ENCODE measurements at places on chromosomes 6 and 20.

- DNase-seq = no peak
Measured at GRCh38 chr6:156013155-156013554, 557.5 kb upstream of the NOX3 start.

GRCh38 chr6:70061546-70061945 is 195.2 kb downstream of the COL19A1 start:
- DNase-seq = no peak

- no peak for DNase-seq
Measured at GRCh38 chr6:105985098-105985815, 100.9 kb upstream of the PRDM1 start.

DNA sequence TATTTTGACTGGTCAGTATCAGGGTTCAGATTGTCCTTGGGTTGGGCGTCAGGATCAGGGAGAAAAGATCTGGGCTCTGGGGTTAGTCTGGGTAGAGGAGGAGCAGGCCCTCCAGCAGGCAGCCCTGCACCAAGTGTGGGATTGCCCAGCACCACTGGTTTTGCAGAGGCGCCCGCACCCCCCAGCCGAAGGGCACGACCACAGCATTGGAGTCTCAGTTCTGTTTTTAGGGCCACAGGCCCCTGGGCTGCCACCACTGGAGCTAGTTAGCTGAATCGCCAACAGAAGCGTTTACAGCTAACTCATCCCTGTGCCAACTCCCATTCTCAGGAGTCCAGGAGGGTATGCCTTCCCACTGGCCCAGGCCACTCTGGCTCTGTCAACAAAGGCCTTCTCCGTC is 84.2 kb downstream of the TCP11 start:
- DNase-seq = no peak

GRCh38 chr6:113461153-113461932 is 395.8 kb upstream of the MARCKS start:
- no peak for DNase-seq

GRCh38 chr20:40930561-40930960 is 98.1 kb upstream of the TOP1 start:
- DNase-seq = no peak

DNA sequence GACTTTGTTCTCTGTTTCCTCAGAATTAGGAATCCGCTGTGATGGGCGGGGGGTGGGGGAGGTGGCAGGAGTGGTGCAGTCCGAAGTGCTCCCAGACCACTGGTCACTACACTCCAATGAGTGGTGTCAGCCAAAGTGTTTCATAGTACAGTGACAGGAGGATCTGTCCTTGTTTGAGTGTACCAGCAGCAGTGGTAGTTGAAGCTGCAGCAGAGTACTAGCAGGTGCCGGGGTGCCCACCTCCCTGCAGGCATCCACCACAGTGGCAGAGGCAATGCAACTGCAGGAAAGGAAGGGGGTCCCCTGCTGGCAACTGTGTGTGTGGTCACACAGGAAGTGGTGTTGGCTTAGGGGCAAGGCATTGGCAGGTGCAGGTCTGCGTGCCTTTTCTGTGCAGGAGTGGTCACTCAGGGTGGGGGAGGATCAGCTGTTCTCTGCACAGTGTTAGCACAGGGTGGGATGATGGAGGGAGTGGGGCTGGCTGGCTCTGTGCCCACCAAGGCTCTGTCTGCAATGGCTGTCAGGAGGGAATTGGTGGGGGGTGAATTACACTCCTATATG is 9.7 kb downstream of the HLA-DOB start:
- DNase-seq = no peak

DNA sequence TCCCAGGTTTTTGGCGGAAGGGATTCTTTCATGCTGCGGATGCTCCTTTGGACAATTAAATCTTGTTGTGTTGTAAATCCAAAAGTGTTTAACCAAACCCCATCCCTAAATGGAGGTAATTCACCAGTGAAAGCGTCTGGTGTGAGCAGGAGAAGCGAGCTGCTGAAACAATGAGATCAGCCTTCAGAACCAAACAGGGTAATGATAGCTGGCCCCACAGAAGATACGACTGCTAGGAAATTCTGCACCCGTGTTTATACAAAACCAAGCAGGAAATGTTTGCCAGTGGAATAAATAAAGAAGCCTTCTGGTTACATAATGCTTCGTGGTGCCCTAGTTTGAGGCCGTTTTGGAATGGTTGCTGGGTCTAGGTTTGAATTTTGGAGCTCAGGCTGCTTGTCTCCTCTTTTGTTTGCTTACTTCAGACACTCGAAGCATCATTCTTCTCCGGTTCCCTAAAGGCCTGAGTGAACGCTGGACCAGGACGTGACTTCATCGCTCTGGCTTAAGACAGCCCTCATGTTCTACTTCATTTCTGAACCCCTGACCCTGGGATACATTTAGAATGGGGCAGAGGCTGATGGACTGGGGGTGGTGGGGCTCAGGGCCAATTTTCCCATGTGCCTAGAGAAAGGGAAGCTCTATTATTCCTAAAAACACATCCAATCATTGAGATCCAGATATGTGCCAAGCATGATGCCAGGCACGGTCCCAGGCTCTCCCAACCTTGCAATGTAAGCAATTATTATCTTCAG is 61.6 kb upstream of the JAG1 start:
- DNase-seq = no peak

DNA sequence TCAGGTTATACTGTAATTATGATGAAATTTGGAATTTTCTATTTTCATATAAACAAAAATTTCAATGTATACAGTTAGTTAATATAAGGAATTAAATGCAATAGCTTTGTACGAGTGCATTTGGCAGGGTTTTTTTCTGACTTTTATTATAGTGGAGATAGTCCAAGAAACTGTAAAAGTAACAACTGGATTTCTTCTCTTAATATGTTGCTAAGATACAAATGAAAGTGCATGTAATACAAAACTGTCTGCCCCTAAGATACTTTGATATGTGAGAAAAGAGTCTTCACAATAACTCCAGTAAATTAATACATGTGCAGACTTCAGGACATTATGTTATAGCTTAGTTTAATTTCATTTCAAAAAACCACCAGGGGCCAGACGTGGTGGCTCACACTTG is 721.4 kb downstream of the CBLN4 start:
- DNase-seq = no peak

- DNase-seq = no peak
Measured at GRCh38 chr20:49811825-49812506, 662 bp upstream of the SLC9A8 start.

- DNase-seq = peak; percentile 96
Measured at GRCh38 chr6:30719791-30720737, at the start of gene TUBB. TSS of gene TUBB (plus strand) at chr6:30720352. CDS start at chr6:30720507, 155 bp downstream.

- DNase-seq = no peak
Measured at GRCh38 chr20:3710011-3710466, 2.4 kb downstream of the SIGLEC1 start.

GRCh38 chr20:43963233-43963632 is 48.6 kb downstream of the TOX2 start:
- no peak for DNase-seq

DNA sequence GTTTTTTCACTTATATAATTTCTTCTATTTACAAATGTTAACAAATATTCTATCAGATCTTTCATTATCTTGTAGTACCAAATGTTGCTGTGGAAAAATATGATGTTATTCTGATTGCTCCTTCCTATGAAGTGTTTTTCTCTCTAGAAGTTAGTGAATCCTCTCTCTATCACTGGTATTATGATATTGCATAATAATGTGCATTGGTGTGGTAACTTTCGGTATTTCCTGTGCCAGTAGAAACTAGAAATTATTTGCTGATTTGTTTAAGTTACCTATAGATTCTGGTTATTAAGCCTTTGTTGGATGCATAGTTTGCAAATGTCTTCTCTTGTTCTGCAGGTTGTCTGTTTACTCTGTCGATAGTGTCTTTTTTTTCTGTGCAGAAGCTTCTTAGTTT is 342.5 kb downstream of the CENPW start:
- DNase-seq = no peak

DNA sequence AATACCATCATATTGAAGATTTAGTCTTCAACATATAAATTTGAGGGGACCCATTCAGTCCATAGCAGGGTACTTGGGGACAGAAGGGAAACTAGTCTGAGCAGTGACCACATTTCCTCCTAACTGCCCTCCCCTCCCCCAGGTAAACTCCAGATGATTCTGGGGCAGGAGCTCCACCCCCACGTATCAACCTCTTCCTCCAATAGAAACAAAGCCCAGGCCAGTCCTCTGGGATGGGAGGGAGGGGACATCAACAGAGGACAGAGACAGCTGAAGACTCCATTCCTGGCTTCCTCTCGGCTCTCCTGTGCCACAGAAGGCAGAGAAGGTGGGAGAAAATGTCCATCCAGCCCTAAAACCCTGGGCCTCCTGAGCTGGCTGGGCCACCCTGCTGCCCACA is 85.0 kb upstream of the TOP1 start:
- no peak for DNase-seq

DNA sequence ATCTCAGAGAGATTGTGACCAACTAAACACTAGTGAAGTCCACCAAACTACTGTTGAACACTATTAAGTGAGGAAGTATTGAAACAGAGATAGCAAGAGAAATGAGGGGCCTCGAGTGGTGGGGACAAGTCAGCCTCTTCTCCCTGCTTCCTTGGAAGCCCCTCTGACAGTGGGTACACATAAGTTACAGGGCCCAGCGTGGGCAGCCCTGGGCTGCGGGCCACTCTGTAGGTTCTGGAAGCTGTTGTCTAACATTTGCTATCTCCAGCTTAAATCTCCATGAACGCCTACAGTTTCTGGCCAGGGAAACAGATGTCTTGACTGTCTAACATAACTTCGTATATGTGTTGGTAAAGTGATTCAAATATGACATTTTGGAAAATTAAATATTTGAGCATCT is 71.4 kb downstream of the KLHL32 start:
- no peak for DNase-seq

DNA sequence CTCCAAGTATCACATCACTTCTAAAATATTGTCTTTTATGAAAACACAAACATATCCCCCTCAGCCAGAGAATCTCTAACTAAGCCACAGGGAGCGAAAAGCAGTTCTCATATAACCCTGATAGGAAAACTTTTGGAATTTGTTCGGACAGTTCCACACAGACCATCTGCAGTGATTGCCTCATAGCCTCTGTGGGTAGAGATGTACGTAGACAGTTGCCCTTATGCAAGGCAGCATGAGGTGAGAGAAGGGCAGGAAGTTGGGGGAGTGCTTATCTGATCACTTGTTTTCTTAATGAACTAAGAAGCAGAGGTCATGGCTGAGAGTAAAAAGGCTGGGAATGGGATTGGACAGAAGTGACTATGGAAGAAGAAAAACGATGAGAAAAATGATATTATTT is 39.6 kb downstream of the SLC23A2 start:
- DNase-seq = peak; percentile 49

- no peak for DNase-seq
Measured at GRCh38 chr6:82178077-82178758, 69.3 kb downstream of the IBTK start.

DNA sequence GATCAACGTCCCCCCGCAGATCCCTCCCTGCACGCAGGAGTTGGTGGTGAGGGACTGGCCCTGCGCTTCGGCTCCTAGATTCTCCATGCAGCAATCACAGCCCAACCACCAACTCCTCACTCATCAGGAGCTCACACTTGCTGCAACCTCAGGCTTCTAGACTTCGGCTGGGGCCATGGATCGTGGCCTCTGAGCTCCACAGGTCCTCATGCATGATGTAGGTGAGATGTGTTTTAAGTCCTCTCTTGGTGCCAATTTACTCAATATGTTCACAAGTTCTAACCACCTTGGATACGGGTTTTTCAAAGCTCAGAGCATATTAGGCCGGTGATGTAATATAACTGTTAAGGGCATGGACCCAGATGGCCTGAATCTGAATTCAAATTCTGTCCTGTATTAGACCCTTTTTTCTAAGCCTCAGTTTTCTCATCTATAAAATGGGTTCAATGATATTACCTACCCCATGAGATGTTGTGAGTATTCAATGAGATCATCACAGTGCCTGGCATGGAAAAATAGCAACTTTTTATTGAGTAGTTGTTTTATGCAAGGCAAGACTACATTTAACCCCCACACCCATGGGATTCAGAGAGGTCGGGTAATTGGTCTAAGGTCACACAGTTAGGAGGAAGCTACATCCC is 31.0 kb downstream of the SUN5 start:
- no peak for DNase-seq

GRCh38 chr6:15569035-15569995 is 93.5 kb downstream of the DTNBP1 start:
- no peak for DNase-seq

GRCh38 chr20:48742912-48743680 is 84.7 kb downstream of the PREX1 start:
- no peak for DNase-seq

DNA sequence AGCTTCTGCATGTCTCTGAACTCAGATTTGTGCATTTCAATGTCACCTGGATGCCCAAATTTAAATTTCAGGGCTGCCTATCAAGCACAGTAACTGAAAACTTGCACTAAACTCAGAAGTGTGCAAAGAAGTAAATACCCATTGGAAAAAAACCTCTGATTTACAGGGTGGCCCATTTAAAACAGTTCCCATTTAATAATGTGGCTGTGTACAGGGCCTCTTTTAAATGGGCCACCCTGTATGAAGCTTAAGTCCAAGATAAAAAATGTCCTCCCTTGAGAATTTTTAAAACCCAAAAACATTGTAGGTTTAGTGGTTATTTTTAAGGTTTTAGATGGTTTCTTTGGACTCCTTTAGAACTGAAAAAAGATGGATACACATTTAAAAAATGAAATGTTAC is 202.1 kb upstream of the RUNX2 start:
- DNase-seq = no peak

- DNase-seq = peak; percentile 53
Measured at GRCh38 chr20:38751360-38751976, 3.2 kb downstream of the ACTR5 start.

DNA sequence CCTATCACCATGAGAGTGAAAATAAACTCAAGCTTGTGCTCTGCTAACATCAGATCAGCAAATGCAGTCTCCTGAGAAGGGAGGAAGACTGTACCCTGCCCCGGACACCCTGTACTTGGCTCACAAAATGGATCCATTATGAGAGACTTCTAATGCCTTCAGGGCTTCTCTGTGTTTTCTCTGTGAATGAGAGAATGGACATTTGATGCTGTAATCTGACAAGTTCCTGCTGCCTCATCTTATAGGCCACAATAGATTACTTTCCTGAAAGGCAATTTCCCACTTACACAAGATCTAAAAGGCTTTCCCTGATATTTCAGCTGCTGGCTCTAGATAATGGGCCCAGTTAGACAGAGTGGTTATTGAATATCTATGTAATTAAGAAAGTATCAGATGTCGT is 117.2 kb downstream of the OTOR start:
- no peak for DNase-seq

DNA sequence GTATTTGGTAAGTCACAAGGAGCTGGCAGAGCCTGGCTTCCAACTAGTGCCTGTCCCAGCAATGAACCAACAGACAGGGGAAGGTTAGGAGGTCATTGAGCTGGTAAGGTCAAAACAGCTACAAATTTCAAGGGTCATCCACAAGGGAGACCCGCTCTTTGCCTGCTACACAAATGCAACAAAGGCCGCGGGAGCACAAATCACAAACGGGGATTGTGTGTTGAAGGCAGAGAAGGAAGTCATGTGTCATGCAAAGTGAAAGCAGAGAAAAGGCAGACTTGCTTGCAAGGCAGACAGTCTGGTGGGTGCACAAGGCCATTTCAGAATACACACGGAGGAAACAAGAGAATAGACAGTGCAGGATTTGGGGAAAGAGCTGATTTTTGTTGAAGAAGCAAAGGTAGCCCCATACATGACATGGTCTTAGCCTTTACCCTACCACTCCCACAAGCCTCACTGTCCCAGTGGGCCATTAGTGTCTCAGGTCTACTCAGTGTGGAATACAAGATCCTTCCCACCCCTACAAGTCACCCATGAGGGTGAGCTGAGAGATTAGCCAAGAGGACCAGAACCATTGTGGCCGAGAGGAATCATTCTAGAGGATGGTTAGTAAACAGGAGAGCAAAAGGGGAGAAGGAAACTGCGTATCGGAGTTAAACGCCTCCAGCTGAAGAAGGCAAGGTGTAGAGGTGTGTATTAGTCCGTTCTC is 18.1 kb upstream of the SAMHD1 start:
- peak; percentile 60 for DNase-seq
